Caco-2 (cell line): ENCODE measurements at places on chromosomes 3 and 15.

DNA sequence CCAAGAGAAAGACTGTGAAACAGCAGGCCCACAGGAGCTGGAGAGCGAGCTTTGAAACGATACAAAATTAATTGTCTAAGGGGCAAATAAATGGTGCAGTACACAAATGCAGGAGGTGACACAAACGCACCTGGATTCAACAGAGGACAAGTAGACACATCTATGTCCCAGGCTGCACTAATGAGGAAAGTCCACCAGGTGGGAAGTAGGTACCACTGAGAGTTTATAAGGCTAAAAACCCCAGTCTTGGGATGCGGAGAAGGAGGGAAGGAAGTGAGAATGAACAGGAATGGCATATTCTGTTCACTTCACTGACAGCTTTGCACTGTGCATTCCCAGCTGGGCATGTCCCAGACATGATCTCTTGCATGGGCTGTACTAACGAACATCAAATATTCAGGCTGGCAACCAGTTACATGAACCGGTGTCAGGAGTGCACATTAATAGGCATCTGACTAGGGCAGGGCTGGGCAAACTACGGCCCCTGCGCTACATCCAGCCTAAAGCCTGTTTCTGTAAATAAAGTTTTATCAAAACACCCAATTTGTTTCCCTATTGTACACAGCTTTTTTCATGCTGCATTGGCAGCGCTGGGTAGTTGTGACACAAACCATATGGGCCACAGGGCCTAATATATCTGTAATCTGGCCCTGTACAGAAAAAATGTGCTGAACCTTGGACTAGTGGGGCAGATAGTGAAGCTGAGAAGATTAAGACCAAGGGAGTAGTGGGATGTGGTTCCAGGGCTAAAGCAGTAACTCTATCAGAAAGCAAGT is 107.0 kb downstream of the IGF2BP2 start:
- H3K36me3 ChIP-seq, result no peaks in the 10 kb centered on the region
- peak overlapping the region; percentile 23 for H3K27ac ChIP-seq
- DNase-seq, result no peak
- no peak overlapping the region for H3K4me3 ChIP-seq

DNA sequence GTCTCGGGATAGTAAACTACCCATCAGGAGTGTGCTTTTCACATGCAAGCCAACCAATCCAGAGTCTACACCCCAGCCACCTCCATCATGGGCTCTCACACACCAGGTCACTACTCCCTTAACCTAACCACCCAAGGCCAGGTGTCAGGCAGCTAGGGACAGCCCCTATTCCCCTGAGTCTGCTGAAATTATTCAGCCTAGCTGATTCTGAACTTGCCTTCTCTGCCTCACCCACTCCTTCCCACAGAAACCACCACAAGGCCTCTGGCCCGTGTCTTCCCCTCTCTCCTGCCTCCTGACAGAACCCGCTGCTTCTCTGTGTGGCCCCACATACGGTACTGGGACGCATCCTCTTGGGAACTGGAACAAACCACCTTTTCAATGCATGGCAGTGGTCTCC is 82.1 kb downstream of the PCSK6 start:
- no peaks in the 10 kb centered on the region for H3K27me3 ChIP-seq
- H3K4me3 ChIP-seq, result no peak overlapping the region
- no peaks in the 10 kb centered on the region for H3K36me3 ChIP-seq
- no peaks in the 10 kb centered on the region for H3K4me1 ChIP-seq
- no peak overlapping the region for H3K27ac ChIP-seq
- no peak for DNase-seq

DNA sequence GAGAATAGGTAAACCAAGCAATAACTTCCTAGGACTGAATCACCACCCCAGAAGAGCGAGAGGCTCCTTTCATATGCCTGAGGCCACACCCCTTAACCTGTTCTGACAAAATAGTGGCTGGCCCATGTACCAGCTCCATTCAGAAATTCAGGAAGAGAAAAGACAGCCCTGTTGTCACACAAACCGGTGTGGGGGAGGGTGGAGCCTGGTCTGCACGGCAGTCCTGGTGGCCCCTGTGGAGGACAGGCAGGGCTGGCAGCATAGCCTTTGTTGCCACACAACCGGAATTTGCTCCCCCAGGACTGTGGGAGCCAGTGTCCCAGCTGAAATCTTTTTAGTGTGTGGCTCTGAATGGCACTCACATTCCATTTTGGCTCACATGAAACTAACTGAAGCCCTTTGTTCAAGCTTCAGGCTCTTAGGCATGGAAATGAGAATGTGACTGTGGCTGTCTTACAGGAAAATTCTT is 23.8 kb downstream of the RLBP1 start:
- no peaks in the 10 kb centered on the region for H3K27me3 ChIP-seq
- no peak for DNase-seq
- no peak overlapping the region for H3K27ac ChIP-seq

DNA sequence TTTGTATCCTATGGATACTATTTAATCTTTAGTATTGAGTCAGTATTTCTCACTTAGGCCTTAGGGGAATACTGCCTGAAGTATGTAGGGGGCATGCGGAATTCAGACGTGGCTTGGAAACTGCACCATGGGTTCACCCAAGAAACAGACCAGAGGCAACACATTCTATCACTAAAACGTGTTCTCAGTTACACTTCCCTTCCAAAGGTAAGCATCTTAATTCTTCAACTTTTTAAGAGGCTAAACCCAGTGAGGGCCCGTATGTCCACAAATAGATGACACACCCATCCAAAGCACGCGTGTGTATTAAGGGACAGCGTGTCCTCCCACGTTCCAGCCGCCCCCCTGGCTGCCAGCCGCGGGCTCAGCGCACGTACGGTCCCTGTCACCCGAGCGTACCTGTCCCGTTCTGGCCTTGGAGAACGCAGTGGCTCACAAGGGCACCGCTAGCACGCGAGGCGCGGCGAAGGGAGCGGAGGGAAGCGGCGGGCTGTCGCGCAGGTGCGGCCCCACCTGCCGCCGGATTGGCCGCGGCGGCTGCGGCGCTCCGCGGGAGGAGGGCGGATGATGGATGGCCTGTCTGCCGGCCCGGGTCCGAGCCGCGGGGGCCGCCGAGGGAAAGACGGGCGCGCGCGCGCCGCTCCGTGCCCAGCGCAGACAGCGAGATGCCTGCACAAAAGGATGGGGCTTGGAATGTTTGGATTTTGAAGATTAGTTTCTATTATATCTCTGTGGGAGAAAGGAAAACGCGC is 1003.9 kb upstream of the NR2F2 start:
- no peak for DNase-seq
- no peak overlapping the region for H3K4me3 ChIP-seq
- no peaks in the 10 kb centered on the region for H3K36me3 ChIP-seq
- H3K4me1 ChIP-seq, result no peaks in the 10 kb centered on the region
- no peak overlapping the region for H3K27ac ChIP-seq
- H3K27me3 ChIP-seq, result no peaks in the 10 kb centered on the region
